ENCODE measurements at places on chromosomes 7 and 10.

DNA sequence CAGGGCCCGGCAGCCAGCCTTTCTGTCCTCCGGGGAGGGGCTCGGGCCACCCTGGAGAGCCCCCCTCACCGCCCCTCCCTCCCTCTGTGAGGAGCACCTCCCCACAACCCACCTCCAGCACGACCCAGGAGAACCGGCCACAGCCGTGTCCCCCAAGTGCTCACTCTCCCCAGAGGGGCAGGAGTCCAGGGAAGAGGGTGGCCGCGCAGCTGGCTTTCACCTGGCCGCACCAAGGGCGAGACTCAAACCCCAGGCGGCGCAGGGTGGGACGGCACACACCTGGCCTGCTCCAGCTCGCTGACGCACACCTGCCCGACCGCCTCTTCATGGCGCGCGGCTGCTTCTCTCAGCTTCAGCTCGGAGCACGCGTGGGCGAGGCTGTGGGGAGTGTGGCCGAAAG is 73.4 kb downstream of the CFAP46 start:
- no peak for DNase-seq

GRCh38 chr10:131099028-131099726 is 212.3 kb downstream of the TCERG1L start:
- no peak for DNase-seq

- no peak for DNase-seq
Observed at GRCh38 chr10:14047431-14047830, 283.3 kb downstream of the FRMD4A start.

- no peak for DNase-seq
Observed at GRCh38 chr7:72334066-72334465, 78.1 kb downstream of the CALN1 start.

- no peak for DNase-seq
Observed at GRCh38 chr10:70593513-70593890, 9.0 kb downstream of the PRF1 start.

DNA sequence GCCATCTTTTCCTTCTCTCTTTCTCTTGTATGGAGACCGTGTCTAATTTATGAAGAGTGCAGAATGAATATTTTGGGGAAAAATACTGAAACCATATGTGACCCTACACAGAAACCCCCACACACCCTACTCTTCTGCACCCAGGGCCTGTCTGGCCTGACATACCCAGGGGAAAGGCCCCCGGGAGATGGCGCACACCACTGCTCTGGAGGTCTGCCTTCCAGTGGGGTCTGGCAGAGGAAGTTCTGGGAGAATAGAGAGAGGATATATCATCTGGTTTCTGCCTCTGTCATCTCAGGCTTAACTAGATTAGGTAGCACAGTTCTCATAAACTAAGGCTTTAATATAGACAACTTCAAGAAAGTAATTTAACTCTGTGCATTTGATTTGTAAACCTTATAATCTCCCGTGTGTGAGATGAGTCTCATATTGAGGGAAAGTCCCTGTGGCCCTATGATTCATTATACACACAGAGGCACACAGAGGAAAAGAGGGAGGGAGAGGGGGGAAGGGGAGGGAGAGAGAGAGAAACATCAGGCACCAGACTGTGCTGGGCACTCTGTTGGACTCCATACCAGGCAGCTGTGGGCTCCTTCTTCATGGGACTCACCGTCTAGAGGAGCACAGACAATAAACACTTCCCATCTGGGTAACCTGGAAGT is 123.3 kb downstream of the AOAH start:
- DNase-seq = no peak

DNA sequence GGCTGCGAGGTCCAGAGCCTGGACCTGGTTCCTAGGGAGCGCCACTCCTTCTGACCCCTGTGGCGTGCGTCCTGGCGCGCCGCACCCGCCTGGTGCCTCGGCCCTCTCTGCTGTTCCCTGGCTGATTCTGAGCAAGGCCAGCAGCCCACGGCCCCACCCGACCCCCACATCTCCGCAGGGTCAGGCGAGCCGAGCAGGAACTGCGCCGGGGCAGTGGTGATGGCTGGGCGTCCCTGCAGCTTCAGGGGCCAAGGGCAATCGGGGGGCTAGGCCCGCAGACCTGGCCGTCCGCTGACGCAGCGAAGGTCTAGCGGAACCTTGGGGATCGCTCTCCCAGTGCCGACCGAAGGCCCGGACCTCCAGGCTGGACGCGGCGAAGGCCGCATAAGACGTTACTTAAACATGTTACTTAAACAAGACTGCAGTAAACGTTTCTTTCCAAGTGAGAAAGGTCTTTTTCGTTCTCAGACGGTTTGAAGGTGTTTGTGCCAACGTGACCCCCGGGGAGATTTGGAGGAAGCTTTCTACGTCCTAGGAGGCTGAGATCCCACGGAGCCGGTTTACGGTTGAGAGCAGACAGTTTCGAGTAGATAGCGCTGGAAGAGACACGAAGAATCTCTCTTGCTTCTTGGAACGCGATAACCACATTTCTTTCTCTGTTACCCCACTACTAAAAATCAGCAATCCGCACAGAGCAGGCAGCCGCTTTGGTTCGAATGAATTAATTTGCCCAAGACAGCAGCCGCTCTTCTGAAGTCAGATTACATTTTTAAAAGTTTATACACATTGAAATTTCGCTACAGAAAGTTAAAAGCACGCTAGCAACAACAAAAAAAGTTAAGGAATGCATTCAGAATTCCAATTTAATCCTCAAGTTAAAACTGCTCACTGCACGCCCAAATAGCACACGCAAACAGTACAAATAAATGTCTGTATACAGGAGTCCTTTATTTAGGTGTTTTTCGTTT is 4.9 kb upstream of the NKX2-3 start:
- no peak for DNase-seq

GRCh38 chr10:90847436-90847835 is 10.4 kb downstream of the HTR7 start:
- no peak for DNase-seq

- DNase-seq = no peak
Observed at GRCh38 chr10:31875608-31876007, 53.0 kb downstream of the ARHGAP12 start.

DNA sequence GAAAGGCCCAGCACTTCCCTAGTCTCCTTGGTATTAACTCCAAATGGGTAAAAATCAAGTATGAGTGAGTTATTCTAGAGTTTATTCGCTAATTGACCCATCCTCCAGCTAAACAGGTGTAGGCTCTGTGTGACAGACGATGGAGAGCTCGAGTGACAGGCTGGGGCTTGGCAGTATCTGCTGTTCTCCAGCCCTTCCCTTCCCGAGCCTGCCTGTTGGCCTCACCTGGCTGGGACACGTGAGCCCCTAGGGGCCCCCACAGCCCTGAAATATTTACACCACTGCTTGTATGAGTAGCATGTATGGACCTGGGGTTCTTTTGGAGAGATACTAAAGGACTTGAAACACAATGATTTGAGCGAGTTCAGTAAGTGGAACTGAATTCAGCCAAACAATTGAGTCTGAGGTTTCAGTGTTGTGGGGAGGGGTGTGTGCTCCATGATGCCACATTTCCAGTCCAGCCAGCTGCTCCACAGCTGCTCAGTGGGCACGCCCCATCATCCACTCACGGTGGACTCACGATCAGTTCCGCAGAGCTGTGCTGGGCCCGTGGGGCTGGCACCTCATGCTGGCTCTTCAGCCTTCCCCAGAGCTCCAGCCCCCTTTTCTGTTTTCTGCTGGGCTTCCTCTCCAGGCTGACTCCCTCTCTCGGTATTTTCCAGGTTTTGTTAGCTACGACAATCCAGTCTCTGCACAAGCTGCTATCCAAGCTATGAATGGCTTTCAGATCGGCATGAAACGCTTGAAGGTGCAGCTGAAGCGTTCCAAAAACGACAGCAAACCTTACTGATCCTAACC is 283.0 kb downstream of the USP6NL start:
- no peak for DNase-seq

All from HS-27A (cell line).